ENCODE measurements at places on chromosomes 4 and X.
A peak's percentile ranks its signal among the peaks of the same experiment; 100 is the strongest.

DNA sequence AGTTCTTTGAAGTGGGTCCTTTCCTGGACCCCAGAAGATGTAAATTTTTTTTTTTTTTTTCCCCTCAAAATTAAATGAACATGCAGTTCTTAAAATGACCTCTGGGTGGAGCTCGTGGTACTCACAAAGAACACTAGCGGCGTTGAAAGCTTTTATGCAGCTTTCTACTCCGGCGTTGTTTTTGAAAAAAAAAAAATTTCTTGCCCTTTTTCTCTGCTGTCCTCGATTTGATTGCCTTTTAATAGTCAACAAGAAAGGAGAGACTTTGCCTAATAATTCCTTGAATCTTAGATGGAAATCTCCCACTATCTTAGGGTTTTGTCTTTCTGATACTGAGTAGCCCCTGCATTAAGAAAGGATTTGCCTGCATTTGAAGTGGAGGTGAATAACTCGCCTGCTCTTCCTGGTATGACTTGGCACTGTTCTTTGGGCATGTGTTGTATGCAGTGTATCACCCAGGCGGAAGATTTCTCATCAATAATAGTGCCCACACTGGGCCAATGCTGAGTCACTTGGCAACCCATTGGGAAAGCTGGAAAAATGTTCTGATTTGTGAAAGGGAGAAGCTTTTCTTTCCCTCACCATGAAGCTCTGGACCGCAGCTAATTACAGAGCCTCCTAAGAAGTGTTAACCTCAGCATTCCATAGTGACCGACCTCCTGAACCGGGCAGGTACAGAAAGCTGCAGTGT, 104.0 kb downstream of the PHEX start:
- peak; percentile 31 for DNase-seq

- no peak for DNase-seq
Measured at GRCh38 chrX:22323541-22323940, 50.8 kb downstream of the CBLL2 start.

DNA sequence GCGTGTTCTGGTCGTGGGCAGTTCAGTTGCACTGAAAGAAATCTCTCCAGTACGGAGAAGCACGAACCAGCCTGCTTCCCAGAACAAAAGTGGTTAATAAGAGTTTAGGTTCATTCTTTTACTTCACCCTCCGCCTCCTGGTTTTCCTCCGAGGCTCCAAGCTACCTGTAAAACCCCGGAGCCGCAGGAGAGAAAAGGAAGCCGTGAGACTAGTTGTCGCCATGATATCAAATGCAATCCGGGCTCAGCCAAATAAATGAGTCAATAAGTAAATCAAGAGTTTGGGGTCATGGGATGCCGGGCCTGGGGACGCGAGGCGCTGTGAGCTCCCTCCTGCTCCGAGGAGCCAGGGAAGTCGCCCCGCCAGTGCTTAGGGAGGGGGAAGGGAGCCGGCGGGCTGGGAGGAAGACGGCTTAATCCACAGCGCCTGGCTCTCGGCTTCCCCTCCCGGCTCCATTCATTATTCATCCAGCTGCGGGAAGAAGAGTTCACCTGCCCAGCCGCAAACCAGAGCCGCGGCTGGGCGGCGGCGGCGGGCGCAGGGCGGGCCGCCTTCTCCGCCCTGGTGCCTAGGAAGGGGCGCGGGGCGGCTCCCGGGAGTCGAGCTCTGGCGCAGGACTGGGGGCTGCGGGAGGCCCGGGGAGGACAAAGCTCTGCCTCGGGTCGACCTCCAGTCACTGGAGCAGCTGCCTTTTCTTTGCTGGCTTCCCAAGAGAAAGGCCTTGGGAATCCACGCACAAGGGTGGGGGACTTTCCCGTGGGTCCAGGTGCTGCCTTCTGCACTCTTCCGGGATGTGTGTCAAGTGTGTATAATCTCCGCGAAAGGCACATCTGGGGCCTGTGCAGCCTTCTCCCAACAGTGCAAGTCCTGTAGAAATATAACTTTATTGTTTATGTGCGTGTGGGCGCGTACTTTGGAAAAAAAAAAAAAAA, 1.7 kb downstream of the FRAS1 start:
- DNase-seq, result no peak

- no peak for DNase-seq
Measured at GRCh38 chrX:46257451-46257879, 287.8 kb downstream of the ZNF674 start.

DNA sequence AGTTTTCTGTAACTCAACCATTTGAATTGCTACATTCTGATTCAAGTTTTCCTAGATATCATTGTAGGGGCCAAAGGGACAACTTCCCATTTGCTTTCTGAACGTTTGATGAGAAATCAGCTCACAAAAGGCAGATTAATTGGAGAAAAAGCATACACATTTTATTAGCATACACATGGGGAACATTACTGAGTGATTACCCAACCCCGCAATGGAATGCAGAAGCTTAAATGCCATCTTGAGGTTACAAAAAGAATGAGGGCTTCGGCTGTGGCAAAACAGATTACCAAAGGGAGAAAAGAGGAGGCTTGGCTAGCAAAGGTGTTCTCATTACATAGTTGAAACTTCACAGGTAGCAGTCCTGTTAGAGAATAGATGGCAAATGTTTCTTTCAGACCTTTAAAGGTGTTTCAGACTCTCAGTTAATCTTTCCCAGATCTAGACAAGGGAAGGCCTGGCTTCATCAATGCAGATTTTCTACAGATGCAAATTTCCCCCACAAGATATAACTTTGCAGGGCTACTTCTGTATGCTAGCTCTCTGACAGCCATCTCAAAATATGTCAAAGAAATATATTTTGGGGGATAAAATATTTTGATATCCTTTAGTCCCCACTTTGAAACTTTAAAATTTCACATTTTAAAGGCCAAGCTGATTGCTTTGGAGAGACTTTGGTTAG, 26.5 kb upstream of the HERC6 start:
- DNase-seq, result no peak

GRCh38 chr4:52290466-52290865, 239.4 kb downstream of the SPATA18 start:
- peak; percentile 40 for DNase-seq

DNA sequence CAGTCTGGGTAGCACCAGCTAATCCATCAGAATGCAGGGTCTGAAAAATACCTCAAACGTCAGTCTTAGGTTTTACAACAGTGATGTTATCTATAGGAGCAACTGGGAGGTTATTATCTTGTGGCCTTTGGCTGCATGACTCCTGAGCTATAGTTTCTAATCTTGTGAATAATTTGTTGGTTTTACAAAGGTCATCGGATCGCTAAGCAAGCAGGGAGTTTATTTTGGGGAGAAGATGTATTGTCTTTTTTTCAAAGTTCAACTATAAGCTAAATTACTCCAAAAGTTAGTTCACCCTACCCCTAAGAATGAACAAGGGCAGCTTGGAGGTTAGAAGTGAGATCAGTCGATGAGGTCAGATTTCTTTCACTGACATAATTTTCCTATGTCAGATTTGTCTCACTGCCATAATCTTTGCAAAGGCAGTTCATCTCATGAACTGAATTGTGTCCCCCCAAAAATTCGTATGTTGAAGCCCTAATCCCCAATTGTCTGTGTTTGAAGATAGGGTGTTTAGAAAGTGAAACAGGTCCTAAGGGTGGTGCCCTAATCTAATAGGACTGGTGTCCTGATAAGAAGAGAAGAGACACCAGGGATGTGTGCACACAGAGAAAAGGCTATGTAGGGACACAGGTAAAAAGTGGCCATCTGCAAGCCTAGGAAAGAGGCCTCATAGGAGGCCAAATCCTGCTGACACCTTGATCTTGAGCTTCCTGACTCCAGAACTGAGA, 175.8 kb upstream of the GALNT7 start:
- DNase-seq, result no peak

GRCh38 chr4:41061482-41062185, 152.7 kb downstream of the APBB2 start:
- no peak for DNase-seq

DNA sequence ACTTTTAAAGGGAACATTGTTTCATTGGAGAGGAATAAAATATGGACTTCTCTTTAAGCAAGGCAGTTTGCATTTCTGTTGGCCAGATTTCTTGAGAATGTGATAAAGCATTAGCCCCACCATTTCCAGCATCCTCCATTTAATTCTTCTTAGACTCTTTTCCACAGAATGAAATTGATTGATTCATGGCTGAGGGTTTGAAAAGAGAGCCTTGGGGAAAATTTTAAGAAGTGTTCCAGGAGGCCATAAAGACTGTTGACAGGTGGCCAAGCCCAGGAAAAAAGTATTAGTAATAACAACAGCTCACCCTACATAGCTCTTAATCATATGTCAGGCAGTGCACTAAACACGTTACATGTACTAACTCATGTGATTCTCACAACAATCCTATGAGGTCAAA, 53.4 kb downstream of the SHROOM3 start:
- DNase-seq, result no peak

DNA sequence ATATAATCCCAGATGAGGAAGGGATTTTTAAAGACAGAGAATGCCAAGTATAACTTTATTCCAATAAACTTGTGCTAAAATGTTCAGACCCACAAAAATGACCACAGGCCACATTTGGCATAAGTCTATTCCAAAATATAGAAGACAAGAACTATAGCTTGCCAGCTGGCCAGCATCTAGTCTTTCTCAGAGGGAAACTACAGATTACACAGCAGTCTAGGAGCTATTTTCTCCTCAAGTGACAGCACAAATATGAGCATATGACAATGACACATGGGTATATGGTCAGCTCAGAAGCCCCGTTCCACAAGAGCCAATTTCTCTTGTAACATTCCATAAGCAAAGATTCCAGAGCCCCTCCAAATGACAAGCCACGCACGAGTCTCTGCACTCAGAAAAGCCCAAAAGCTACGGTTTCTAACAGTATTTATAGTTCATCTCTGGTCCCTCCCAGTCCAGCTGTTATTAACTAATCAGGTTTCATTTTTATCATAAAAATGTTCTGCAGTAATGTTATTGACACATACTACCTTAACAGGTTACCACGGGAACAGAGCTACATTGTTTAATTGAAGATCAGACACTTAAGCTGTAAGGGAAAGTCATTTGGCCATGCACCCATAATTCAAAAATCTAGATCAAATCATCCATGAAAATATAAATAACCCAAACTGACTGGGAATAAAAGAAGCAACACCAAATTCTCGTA, 70.3 kb downstream of the RAB28 start:
- DNase-seq, result no peak

GRCh38 chr4:66223068-66223703, 552.9 kb upstream of the EPHA5 start:
- DNase-seq, result no peak

DNA sequence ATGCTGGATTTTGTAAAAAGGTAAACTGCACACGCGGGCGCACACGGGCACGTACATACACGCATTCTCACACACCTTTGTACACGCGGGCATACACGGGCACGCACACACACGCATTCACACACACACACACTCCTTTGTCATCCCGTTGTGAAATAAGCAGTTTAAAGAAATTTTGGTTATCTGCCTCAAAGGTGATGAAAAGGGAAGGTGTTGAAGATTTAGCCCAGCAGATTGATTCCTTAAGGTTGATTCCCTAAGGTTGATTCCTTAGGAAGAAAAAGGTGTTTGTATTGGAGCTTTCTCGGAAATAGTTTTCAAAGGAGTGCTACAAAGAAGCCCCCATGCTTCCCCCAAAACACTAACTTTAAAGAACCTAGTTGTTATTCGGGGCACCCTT, 693 bp downstream of the ATP10D start:
- DNase-seq, result no peak

DNA sequence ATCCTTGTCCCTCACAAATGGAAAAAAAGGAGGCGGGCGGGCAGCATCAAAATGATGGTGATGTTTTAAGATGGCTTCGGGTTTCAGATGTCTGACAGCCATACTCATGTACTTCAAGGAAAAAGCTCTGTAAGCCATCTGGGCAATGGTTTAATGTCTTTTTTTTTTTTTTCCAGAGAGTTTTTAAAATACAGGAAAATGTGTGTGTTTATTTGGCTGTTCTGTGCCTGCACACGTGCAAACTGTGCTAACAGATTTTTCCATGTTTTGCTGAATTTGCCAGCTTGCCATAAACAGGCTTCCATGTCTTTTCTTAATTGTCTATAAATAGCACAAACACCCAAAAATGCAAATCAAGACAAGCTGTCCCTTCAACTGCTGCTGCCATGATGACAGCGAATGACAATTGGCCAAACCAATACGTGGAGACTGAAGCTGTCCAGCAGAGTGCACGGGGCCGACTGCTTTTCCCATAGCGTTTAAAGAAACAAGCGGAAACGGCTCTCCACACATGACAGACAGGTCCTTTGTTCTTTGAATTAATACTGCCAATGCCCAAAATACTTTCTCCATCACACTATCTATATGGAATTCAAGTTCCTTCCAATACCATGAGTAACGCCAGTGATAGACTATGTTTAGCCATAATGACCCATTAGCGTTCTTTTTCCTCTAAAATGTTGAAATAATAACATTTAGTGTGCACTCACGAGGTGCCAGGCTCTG, 35.7 kb downstream of the AFAP1 start:
- DNase-seq, result no peak

Data from right renal cortex interstitium (tissue), 3 donors.